ENCODE measurements at places on chromosomes 16 and 17. TPM values are rescaled to one million over a fixed set of nuclear protein-coding genes. Genes with fewer than 3 reads are reported as not detected.

Gene ACAP1
- not detected for total RNA-seq

Gene SLC25A19
- 6.6 TPM for total RNA-seq

Gene CACNA1H
- total RNA-seq = 1.1 TPM

Gene MAP2K6
- total RNA-seq = 2.9 TPM

Gene CCL5
- total RNA-seq = 1.8 TPM

Gene CPHXL2
- not detected for total RNA-seq

Gene C16orf92
- total RNA-seq = not detected

Gene KRT20
- total RNA-seq = not detected

Gene MYO1C
- 154 TPM for total RNA-seq

Gene SMIM36
- total RNA-seq = not detected

Gene SOCS1
- total RNA-seq = 0.50 TPM

Gene CACNG3
- total RNA-seq = not detected

Gene HOXB7
- total RNA-seq = 6.9 TPM

Gene PRSS53
- total RNA-seq = 0.81 TPM

Gene TBC1D3L
- 0.81 TPM for total RNA-seq
